Stimulated activated CD8-positive, alpha-beta memory T cell treated with anti-CD3 and anti-CD28 coated beads, Interleukin-2, amount 100 ng/mL, for 1 hour (primary cell): ENCODE measurements at places on chromosomes 6 and 20.

GRCh38 chr6:132865829-132866228, 51.5 kb downstream of the RPS12 start:
- DNase-seq: no peak

DNA sequence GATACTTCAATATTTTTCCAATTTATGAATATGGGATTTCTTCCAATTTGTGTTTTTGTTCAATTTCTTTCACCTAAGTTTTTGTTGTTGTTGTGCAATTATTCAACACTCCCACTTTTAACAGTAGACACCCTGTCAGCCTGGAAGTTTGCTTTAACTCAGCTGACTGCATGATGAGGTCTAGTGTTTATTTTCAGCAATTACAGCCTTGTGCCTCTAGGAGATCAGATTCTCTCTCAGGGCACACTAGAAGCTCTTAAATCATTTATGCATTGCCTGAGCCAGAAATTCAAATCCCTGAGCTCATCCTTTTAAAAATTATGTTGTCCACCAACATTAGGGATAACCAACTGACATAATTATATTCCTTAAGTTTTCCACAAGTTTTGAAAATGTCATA, 85.7 kb downstream of the MRAP2 start:
- DNase-seq: no peak

- no peak for DNase-seq
Observed at GRCh38 chr6:124599656-124600055, 362.6 kb upstream of the RNF217 start.

- DNase-seq: no peak
Observed at GRCh38 chr6:27838945-27839625, 73.1 kb downstream of the OR2B2 start.

DNA sequence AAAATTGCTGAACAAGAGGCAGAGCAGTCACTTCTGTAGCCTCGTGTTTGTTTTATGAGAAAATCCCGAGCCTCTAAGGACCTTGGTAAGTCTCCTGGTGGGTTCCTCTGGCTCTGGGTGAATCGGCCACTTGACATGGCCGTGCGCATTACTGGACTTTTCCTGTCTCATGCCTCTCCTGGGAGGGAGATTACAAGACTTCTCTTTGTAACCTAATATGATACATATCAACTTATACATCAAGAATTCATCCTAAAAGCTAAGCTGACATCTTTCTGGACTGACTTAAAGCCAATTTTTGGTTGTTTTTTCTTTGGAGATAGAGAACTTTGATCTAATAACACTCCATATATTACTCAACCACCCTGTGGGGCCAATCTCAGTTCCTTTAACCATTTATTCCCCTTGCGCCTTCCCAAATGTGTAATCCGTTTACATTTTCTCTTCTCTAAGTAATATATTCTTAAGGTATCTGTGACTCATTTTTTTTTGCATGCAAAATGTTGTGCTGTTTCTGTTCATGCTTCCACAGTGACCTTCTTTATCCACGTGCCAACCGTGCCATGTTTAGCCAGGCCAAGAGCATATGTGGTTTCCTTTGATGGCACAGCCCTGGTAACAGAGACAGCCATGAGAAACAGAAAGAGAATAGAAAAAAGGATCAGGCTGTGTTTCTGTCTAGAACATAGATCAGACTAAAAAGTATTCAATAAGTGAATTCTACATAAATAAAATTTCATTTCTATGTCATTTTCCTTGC, 47.5 kb upstream of the JAG1 start:
- DNase-seq: no peak

DNA sequence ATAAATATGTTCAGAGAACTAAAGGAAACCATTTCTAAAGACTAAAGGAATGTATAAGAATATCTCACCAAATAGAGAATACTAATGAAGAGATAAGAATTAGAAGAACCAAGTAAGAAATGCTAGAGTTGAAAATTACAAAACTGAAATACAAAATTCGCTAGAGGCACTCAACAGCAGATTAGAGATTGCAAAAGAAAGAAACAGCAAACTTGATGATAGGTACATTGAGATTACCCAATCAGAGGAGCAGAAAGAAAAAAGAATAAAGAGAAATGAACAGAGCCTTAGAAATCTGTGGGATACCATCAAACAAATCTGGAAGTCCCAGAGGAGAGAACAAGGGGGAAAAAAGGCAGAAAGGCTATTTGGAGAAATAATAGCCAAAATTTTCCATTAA, 6.3 kb upstream of the PDCD2 start:
- DNase-seq: no peak

DNA sequence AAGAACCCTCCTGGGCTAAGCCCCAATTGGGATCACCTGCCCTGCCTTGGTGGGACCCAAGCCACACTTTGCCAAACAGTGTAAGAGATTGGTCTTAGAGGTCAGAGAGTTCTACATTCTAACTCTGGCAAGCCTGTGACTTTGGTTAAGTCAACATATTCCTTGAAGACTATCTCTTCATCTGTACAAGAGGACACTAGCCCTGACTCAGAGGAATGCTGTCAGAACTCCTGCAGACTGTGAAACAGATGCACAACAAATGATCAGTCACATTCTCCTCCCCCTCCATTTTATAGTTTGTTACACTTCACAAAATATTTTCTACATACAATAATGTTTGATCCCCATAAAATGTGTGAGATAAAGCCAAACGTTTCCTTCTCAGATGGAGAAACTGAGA, 91.7 kb upstream of the EPB41L1 start:
- no peak for DNase-seq

DNA sequence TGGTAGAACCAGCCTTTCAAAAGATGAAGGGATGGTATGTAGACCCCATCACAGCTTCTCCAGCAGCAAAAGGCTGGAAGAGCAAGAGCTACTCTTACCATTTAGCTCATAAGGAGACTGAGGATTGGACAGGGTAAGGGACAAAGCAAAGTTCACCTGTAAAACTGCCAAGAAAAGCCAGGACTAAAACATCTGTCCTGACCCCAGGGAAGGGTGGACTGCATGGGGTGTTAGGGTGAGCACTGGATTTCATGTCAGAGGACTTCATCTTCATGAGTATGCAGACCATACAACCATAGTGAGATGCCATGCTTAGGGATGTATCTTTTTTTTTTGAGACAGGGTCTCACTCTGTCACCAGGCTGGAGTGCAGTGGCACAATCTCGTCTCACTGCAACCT, 19.3 kb downstream of the AHCY start:
- no peak for DNase-seq

GRCh38 chr6:116446399-116446798, 14.8 kb upstream of the CALHM6 start:
- no peak for DNase-seq

GRCh38 chr20:6140947-6141346, 18.1 kb upstream of the FERMT1 start:
- no peak for DNase-seq

GRCh38 chr6:106256201-106256968, 69.2 kb downstream of the ATG5 start:
- DNase-seq: no peak

DNA sequence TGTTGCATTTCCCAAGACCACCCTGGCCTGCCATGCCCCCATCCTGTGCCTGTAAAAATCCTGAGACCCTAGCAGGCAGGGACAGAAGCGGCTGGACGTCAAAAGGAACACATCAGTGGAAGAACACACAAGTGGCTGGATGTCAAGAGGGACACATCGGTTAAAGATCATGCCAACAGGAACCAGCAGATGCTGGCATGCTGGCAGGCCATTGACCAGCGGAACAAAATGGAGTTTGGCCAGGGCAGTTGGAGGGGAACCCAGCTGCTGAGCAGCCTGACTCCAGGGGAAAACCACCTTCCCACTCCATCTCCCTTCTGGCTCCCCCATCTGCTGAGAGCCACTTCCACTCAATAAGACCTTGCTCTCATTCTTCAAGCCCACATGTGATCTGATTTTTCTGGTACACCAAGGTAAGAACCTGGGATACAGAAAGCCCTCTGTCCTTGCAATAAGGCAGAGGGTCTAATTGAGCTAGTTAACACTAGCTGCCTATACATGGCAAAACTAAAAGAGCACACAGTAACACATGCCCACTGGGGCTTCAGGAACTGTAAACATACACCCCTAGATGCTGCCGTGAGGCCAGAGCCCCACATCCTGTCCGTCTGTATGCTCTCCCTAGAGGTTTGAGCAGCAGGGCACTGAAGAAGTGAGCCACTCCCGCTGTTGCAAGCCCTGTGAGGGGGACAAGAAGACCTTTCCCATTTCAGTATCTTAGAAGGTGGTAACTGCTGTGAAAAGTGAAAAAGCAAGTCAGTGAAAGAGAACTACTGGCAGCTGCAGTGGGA, 4.2 kb upstream of the TSBP1 start:
- DNase-seq: no peak

- no peak for DNase-seq
Observed at GRCh38 chr6:126359936-126360537, 20.1 kb downstream of the CENPW start.

DNA sequence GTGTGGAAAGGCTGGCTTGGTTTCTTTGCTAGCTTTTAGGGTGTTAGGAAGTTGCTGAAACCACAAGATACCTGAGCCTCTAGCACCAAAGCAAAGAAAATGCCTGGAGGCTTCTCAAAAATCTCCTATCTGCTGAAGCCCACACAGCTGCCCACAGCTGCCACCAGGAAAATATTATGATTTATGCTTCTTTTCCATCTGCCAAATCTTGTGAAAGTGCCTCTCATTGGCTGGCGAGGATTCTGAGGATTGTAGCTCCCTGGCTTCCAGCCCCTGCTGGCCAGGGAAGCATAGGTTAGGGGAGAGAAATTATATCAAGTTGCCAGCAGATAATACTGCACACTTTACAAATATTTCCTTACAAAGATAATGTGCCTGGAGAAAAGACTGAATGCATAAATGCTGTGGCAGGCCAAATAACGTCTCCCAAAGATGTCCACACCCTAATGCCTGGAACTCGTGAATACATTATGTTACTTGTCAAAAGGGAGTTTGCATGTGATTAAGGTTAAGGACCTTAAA, 98.4 kb downstream of the MRPL14 start:
- DNase-seq: no peak

DNA sequence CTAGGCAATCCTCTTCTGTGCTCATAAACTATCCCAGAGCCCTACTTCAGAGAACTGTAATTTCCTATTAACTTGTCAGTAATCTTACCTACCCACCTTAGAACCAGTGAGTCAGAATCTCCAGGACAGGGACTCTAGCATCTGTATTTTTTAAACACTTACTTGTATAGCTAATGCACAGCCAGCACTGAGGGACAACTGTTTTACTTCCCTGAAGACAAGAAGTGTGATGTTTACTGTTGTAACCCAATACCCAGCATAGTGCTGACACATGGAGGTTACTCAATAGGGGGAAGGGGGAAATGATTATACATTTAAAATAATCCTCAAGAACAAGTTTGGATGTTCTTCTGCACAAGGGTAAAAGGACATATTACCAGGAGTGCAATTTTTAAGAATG, 130.8 kb downstream of the BTBD9 start:
- DNase-seq: no peak

- no peak for DNase-seq
Observed at GRCh38 chr20:21029341-21029740, 76.8 kb downstream of the LINC00237 start.

GRCh38 chr6:144339859-144340452, 54.8 kb downstream of the UTRN start:
- no peak for DNase-seq

DNA sequence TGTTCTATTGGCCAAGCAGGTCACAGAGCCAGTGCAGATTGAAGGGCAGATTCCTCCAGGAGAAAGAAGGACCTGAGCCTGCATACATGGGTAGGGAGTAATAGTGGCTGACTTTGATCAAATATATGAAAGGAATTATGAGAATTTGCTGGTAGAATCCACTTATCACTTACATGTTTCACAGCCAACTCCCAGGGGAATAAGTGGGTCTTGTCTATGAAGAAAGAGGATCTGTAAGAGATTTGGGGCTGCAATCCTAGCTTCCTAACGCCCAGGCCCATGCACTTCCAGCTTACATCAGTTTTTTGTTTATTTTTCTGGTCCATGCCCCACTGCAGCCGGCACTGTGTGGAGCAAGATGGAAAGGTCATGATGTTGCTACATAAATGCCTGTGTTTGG, 107.9 kb upstream of the SYNDIG1 start:
- DNase-seq: no peak

DNA sequence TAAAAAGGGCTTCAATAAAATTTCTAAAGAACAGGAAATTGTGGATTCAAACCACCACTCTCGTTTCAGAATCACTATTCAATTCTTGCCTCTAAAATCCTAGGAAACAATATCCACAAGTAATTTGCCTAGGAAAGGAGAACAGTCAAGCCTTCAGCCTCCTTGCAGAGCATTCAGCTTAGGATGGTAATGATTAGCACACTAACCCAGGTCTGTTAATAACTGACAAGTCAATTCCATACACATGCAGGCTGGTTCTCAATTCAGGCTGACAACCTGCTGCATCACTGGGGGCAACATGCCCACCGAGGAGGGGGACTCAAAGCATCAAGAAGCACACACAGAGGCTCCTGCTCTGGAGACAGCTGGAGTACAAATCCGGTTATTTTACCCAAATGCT, 57.6 kb downstream of the GMDS start:
- DNase-seq: no peak

DNA sequence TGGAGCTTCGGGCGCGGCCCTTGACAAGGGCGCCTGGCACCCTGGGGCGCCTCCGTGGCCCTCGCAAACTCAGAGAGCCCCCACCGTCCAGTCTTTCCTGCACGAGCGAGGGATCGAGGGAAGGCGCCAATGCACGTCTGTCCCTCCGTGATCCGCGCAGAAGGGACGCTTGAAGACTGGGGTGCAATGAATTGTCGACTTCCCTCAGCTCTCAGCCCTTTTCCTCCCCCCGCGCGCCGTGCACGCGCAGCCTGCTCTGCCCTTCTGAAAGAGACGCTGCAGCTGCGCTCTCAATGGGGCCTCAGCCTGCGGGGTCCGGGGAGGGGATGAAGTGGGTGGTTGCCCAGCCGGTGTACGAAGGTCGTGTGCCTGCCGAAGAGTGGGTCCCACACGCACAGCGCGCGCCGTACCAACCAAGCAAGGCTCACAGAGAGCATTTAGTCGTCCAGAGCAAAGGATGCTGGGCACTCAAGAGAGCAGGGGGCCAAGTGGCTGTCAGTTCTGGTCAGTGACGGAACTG, 5.5 kb upstream of the SOX4 start:
- no peak for DNase-seq

GRCh38 chr6:40779409-40779808, 192.2 kb upstream of the LRFN2 start:
- no peak for DNase-seq

DNA sequence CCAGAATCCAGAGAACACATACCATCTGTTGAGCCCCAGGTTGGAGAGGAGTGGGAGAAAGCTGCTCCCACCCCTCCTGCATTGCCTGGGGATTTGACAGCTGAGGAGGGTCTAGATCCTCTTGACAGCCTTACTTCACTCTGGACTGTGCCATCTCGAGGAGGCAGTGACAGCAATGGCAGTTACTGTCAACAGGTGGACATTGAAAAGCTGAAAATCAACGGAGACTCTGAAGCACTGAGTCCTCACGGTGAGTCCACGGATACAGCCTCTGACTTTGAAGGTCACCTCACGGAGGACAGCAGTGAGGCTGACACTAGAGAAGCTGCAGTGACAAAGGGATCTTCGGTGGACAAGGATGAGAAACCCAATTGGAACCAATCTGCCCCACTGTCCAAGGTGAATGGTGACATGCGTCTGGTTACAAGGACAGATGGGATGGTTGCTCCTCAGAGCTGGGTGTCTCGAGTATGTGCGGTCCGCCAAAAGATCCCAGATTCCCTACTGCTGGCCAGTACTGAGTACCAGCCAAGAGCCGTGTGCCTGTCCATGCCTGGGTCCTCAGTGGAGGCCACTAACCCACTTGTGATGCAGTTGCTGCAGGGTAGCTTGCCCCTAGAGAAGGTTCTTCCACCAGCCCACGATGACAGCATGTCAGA, 77.4 kb downstream of the ASXL1 start:
- DNase-seq: no peak
